ENCODE measurements at places on chromosomes 11 and 22.
A peak's percentile ranks its signal among the peaks of the same experiment; 100 is the strongest.

- DNase-seq = peak; percentile 61
Measured at GRCh38 chr22:19478901-19479354, at the start of gene UFD1. UFD1 (minus strand) TSS chr22:19479193; CDS start chr22:19479085, 108 bp downstream.

GRCh38 chr11:131686836-131687235, 316.4 kb downstream of the NTM start:
- no peak for DNase-seq

DNA sequence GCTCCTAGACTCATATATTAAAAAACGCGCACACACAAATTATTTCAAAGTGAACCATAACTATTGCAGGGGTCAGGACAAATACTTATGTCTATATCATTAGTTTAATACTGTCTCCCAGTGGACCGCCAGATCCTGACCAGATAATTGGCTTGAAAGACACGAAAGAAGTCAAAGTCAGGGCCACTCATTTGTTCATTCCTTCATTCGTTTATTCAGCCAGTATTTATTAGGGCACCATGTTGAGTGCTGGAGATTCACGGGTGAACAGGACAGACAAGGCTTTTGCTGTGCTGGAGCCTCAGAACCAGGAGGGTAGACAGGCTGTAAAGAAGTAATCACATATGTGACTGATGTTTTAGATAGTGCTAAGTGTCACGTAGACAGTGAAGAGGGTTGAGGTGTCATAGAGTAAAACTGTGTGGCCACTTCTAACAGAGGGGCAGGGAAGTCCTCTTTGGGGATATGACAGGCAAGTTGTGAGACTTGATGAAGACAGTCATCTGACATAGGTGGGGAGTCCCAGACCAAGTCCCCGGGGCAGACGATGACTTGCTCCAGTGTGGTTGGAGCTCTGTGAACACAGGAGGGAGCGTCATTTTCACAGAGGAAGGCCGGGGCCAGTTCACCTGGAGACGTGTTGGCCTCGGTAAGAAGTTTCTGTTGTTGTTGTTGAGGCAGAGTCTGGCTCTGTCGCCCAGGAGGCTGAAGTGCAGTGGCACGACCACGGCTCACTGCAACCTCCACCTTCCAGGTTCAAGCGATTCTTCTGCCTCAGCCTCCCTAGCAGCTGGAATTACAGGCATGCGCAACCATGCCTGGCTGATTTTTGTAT, 25.9 kb downstream of the RBX1 start:
- DNase-seq = no peak

- no peak for DNase-seq
Measured at GRCh38 chr11:118843565-118843964, 40.1 kb upstream of the CXCR5 start.

DNA sequence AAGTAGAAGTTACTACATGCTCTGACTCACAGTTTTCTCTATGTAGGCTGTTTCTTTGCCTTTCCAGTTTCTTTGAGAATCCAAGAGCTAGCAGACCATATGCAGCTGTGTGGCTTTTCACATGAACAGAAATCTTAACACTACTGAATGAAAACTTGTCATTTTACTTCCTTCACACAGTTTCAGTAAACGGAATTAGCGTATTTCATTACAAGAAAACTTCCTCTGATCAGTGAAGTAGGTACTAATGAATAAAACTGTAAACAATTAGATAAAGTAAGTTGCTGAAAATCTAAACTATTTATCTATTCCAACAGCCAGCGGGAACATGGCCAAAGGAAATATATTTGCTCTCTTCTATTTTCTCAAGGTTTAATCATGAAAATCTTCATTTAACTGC, 953.2 kb downstream of the LRRC4C start:
- DNase-seq = no peak

- no peak for DNase-seq
Measured at GRCh38 chr11:3840004-3840869, 522 bp downstream of the RHOG start.

DNA sequence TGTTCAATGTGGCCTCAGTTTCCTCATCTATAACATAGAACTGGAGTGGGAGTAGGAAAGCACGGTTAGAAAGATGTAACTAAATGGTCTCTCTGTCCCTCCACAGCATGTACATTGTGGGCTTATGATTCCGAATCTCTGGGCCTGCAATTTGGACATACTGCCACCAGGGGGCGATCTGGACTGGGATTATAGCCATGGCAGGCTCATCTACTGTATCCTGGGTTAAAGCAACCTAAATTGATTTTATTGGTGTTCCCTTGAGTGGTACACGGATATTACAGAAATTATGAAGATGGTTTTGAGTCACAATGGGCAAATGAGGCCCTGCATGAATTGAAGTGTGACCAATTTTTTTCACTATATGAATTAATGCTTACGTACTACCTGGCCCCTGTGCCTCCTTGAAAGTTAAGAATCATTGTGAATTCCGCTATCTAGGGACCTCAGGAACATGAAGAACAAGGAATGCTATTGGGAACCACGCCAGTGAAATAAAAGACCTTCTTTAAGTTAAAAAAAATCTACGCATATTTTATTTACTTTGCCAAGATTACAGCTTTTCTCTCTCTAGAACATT, 32.9 kb downstream of the TST start:
- DNase-seq = no peak

- no peak for DNase-seq
Measured at GRCh38 chr11:13686776-13687175, 18.3 kb downstream of the FAR1 start.

GRCh38 chr11:108524422-108524821, 26.2 kb upstream of the POGLUT3 start:
- no peak for DNase-seq

DNA sequence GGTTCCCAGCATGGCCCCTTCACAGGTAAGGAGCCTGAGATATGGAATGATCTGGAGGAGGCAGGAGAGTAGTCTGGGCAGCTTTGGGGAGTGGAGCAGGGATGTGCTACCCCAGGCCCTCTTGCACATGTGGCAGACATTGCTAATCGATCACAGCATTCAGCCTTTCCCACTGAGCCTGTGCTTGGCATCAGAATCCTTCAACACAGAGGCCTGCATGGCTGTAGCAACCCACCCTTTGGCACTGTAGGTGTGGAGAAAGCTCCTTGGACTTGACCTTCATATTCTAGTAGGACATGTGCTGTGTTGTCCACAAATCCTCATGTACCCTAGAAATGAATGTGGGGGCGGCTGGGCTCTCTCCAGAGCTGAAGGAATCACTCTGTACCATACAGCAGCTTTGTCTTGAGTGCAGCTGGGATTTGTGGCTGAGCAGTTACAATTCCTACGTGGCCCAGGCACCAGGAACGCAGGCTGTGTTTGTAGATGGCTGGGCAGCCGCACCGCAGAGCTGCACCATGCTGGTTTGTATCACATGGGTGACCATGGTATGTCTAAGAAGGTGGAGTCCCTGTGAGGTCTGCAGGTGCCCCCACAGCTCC, 21.8 kb upstream of the PPP6R3 start:
- no peak for DNase-seq

DNA sequence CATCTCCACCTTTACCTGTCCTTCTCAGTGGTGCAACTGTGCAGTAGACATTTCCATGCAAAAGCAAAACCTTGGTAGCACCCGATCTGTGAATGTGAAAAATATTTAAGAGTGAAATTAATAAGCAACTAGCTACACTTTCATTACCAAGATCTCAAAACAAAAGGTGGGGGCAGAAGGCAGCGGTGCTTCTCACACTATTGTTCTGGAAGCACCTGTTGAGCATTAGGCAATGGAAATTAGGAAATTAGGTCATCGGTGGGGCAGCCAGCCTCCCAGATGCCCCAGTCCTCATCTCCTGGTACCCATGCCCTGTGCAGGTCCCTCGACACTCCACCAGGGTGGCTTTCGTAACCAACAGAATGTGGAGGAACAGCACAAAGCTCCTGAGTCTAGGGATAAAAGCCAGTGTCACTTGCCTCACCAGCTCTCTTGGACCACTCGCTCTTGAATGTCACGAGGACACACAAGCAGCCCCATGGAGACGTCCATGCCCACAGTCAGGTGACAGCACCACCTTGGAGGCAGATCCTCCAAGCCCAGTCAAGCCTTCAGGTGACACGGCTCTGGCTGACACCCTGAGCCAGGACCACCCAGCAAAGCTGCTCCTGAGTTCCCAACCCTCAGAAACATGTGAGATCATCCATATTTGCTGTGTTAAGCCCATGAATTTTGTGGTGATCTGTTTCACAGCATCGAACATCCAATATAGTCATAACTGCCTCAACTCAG, 3.3 kb downstream of the LTO1 start:
- DNase-seq = no peak

- no peak for DNase-seq
Measured at GRCh38 chr11:2547806-2548205, 103.0 kb downstream of the KCNQ1 start.

- DNase-seq = no peak
Measured at GRCh38 chr11:76209375-76209972, 3.2 kb upstream of the WNT11 start.

GRCh38 chr11:93537767-93538261, 5.4 kb downstream of the SMCO4 start:
- DNase-seq = no peak

GRCh38 chr11:78170874-78171549, 17.4 kb downstream of the KCTD21 start:
- no peak for DNase-seq

GRCh38 chr22:30928401-30928800, 40.2 kb downstream of the MORC2 start:
- no peak for DNase-seq

DNA sequence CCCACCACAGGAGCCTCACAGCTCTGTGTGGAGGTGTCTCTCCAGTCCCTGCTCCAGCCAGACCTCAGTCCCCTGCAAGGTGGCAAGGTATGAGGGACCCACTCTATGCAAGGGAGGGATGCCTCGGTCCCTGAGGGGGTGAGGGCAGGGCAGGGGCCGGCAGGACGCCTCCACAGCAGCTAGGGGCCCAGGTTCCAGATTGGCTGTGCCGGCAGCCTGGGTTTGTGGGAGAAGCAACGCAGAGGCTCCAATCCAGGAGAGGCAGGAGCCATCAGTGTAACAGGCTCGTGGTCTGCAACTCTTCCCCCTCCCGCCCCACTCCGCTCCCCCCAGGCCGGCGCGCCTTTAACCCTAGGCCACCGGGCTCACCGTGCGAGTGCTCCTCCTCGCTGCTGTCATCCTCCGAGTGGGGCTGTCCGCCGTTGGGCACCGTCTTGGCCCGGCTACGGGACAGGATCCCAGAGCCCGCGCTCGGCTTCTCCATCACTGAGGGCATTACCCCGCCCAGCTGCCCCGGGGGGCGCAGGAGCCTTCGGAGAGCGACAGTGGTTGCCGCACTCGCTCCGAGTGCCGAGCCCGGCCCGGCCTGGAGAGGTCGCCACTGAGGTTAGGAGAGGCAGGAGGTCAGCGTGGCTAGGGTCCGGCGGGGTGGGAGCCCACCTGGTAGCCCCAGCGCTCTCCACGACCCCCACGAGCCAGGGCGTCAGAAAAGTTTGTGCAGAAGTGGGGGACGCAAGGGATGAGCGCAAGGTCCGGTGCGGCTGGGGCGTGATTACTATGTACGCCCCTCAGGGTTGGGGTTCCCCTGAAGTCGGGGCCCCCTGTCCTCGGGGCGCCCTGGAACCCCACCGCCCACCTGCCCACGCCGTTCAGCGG, 765 bp downstream of the RCOR2 start:
- peak; percentile 59 for DNase-seq

DNA sequence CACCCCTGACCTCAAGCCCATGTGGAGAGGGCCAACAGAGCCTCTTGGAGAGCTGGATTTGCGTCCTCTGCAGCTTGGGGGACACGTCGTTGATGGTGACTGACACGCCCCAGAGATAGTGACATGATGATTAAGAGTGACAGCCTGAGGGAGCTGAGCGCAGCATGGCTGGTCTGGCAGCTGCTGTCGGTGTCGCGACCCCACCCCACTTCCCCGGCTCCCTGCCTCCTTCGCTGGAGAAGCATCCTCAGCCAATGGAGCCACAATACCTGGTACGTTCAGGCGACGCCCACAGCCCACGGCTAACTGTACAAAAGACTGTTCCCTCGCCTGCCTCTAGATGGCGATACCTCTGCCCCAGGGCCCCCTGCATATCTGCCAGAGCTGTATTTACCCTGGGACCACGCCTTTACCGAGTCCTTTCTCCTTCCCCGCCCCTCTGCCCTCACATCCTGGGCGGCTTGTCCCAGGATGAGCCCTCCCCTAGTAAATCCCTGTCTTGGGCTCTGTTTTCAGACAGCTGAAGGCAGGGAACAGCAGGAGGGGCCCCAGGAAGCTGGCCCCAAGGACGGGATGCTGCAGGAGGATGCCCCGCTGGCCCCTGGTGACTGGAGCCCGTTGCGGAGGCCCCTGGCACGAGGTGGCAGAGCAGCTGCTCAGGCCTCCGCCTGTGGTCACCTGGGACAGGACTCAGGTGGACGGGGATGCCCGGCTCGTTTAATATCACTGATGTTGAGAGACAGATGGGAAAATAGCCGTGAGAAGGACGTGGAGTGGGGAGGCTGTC, 90.6 kb downstream of the RPS6KA4 start:
- peak; percentile 29 for DNase-seq

GRCh38 chr22:31346255-31346732, at the start of gene PATZ1:
PATZ1 (minus strand) TSS chr22:31346346; CDS start chr22:31345602, 744 bp downstream.
- DNase-seq = peak; percentile 73

DNA sequence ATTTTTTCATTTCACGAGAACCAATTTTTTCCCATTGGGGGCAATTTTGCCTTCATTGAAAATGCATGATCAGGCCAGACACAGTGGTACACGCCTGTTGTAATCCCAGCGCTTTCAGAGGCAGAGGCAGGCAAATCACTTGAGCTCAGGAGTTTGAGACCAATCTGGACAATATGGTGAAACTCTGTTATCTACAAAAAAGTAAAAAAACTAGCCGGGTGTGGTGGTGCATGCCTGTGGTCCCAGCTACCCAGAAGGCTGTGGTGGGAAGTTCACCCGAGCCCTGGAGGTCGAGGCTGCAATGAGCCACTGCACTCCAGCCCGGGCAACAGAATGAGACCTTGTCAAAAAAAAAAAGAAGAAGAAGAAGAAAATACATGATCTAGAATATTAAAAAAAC, 19.2 kb upstream of the UPK3A start:
- no peak for DNase-seq

DNA sequence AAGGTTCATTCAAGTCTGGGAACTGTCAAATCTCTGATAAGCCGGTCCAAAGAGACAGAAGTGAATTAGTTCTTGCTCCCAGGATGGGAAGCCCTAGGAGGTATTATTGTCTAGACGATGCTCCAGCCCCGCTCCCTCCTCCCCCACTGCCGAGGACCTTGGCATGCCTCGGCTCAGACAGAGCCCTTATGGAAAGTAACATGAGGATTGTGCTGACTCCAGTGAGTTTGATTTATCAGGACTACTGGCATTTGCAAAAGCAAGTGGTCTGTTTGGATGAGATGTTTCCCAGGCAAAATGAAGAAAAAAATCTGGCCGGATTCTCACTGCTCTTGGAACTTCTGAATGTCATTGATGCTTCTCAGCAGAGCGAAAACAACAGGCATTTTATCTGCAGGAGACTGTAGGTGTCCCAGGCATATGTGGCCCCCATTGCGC, 341.0 kb downstream of the ETS1 start:
- no peak for DNase-seq

Measured in NCI-H1092 (cell line).